NCI-H460 (cell line): ENCODE measurements at places on chromosomes 1 and 21.

DNA sequence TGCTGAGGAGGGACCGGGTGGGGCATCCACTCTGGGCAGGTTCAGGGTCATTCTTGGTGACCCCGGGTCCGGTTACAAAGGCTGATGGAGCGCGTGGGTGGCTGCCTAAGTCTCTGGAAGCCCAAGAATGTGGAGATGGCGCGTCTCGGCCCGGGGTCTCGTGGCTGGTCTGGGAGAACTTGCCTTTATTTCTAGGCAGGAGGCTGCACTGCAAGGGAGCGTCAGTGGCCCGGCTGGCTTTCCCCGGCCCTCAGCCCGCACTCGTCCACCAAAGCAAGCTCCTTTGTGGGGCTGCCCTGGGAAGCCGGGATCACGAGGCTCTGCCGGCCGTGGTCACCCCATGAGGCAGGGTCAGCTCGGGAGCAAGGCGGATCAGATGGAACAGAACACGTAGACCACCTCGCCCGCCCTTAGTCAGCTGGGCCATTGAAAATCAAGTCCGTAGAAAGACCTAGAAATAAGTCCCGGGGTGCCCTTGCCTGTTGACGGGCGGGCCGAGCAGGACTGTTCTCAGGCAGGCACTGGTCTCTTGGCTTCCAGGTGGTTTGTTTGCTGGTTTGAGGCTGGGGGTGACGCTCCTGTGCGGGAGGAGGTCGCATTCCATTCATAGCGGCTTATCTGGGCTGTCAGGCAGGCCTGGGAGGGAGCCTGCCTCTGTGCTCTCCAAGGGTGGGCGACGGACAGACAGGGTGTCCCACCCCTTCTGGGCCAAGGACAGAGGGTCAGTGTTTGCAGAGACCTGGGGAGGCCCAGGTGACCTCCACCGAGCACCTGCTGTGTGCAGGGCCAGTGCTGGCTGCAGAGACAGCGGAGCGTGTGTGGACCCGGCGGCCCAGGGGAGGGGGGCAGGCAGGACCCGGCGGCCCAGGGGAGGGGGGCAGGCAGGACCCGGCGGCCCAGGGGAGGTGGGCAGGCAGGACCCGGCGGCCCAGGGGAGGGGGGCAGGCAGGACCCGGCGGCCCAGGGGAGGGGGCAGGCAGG lies 25.8 kb downstream of the COL18A1 start:
- no peak for DNase-seq

- no peak for DNase-seq
These were observed 89.7 kb downstream of the ATP5PO start for GRCh38 chr21:33825915-33826314.

DNA sequence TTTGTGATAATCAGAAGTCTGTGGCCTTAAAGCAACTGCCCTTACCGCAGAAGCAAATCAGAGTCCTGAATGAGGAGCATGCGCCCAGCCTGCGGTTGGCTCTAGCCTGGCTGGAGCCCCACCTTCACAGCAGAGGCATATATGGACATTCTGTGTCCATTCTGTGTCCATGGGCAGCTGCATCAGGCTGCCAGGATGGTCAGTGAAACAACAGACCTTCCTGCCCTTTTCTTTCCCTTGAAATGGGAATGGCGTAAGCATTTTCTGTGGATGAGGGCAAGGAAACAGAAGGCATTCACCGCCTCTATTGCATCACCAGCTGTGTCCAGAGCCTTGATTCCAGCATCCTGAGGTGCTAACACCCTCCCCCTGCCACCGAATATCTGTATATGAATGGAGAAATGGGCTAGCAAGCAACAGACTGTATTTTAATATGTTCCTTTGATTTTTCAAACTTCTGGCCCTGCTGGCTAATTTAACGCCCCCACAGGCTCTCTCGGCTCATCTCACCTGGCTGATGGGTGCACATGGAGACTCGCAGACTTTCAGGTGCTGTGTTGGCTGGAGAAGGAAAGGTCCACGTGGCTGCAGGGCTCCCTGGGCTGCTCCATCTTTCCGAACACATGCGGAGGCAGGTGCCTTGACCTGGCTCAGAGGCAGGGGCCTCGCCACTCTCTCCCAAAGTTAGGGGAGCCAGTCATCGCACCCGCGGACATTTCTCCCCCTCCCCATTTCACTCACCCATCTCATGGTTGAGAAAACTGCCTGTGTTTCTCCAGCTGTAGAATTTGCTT lies 159.2 kb downstream of the GALNT2 start:
- no peak for DNase-seq

DNA sequence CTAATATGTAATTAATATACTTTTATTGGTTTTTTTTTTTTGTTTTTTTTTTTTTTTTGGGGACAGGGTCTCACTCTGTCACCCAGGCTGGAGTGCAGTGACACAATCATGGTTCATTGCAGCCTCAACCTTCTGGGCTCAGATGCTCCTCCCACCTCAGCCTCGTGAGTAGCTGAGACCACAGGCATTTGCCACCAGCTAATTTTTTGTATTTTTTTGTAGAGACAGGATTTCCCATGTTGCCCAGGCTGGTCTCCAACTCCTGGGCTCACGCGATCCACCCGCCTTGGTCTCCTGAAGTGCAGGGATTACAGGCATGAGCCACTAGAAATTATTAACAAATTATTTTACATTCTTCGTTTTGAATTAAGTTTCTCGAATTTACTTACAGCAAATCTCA lies 16.8 kb upstream of the POGZ start:
- DNase-seq: no peak

DNA sequence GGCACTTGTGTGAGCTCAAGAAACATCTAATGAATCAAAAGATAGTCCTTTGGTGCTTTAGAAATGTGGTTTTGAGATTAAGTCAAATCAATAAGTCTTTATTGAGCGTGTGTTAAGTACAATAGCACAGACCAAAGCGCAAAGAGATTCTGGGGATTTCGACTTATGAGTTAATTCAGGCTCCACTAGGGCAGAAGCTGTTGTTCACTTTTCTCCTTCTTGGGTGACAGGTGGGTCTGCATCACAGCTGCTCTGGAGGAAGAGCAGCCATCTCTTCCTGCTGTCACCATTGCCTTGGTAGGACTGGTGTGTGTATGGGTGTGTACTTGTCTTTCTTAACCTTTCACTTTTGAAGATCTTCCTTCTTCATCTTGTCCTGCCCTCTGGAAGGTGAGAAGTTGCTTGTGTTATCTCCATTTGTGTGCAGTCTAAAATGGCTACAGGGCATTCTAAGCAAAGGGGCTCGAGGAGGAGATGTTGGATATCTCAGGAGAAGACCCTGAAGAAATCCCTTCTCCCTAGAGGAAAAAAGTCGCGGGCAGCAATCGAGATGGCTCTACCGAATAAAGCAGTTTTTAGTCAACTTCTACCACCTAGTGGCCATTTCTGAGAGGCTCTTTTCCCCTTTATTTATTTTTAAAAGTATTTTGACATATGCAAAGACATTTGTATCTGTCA lies 22.9 kb upstream of the DISC1 start:
- peak; percentile 77 for DNase-seq

GRCh38 chr1:183730886-183731573 lies 73.9 kb upstream of the RGL1 start:
- DNase-seq: no peak

DNA sequence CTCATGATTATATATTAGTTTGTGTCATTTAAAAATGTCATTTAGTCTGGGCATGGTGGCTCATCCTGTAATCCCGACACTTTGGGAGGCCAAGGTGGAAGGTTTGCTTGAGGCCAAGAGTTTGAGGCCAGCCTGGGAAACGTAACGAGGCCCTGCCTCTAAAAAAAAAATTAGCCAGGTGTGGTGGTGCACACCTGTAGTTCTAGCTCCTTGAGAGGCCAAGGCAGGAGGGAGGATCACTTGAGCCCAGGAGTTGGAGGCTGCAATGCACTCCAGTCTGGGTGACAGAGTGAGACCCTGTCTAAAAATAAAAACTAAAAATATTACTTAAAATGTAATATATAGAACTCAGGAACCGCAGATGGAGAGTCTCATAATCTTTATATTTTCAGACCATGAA lies 34.6 kb downstream of the RUNX3 start:
- DNase-seq: no peak

GRCh38 chr1:116847688-116848531 lies 61.8 kb upstream of the PTGFRN start:
- no peak for DNase-seq

GRCh38 chr21:42681296-42682206 lies 28.1 kb downstream of the PDE9A start:
- DNase-seq: no peak

GRCh38 chr1:184588701-184589100 lies 166.0 kb downstream of the EDEM3 start:
- DNase-seq: no peak

DNA sequence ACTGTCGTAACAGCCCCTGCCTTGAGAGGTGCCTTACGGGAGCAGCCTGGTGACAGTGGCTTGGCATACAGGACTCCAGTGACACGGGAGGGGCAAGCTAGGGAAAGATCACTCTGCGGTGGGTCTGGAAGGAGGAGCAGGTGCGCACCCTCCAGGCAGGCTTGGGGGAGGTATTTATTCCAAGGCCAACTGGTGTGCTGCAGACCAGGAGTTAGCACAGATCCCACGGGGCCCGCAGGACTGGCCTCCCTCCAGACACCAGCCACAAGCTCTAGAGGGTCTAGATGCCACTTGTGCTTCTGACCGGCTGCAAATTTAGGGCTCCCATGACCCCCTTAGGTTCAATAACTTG lies 22.1 kb downstream of the PSEN2 start:
- no peak for DNase-seq

- DNase-seq: no peak
These were observed at the start of gene FAM43B for GRCh38 chr1:20551945-20552727. TSS of gene FAM43B (plus strand) at chr1:20552573. CDS start at chr1:20552974, 401 bp downstream.

DNA sequence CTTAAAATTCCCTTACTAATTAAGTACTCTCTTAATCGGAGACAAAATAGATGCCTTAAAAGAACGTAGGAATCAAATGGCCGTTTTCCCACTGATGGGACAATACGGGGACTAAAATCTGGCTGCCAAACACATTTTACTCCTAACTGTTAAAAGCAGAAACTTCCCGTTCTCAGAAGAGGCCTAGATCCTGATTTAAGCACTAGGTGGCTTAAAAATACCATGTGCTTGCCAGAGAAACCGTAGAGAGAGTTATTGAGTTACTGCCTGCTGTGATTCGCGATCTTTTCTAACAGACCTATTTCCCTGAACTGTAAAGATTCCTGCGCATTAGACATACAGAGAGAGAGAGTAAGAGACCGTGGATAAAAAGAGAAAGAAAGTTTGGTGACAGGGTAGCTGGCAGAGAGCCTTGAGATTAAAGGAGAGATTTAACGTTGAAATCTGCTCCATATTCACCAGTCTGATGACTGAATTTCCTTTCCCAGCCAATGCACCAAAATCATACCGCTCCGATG lies 54.4 kb upstream of the STUM start:
- no peak for DNase-seq

GRCh38 chr1:163273766-163274441 lies 47.9 kb upstream of the NUF2 start:
- no peak for DNase-seq

- no peak for DNase-seq
These were observed 18.4 kb downstream of the MTHFR start for GRCh38 chr1:11787251-11787803.

- DNase-seq: no peak
These were observed 226.4 kb upstream of the C8B start for GRCh38 chr1:57192222-57192621.

GRCh38 chr1:15797614-15798390 lies 9.6 kb downstream of the UQCRHL start:
- peak; percentile 79 for DNase-seq

GRCh38 chr1:234355782-234356510 lies 17.3 kb upstream of the COA6 start:
- DNase-seq: no peak

GRCh38 chr1:243851765-243852164 lies 1.7 kb upstream of the AKT3 start:
- no peak for DNase-seq

- DNase-seq: no peak
These were observed 593.3 kb upstream of the NCAM2 start for GRCh38 chr21:20404915-20405314.

- DNase-seq: no peak
These were observed 7.9 kb downstream of the H6PD start for GRCh38 chr1:9242338-9242969.

DNA sequence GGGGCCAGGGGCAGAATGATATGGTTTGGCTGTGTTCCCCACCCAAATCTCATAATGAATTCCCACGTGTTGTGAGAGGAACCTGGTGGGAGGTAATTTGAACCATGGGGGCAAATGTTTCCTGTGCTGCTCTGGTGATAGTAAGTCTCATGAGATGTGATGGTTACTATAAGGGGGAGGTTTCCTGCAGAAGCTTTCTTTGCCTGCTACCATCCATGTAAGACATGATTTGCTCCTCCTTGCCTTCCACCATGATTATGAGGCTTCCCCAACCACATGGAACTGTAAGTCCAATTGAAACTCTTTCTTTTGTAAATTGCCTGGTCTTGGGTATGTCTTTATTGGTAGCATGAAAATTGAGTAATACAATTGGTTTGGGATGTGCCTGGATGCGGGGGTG lies 33.7 kb upstream of the LIN9 start:
- no peak for DNase-seq

DNA sequence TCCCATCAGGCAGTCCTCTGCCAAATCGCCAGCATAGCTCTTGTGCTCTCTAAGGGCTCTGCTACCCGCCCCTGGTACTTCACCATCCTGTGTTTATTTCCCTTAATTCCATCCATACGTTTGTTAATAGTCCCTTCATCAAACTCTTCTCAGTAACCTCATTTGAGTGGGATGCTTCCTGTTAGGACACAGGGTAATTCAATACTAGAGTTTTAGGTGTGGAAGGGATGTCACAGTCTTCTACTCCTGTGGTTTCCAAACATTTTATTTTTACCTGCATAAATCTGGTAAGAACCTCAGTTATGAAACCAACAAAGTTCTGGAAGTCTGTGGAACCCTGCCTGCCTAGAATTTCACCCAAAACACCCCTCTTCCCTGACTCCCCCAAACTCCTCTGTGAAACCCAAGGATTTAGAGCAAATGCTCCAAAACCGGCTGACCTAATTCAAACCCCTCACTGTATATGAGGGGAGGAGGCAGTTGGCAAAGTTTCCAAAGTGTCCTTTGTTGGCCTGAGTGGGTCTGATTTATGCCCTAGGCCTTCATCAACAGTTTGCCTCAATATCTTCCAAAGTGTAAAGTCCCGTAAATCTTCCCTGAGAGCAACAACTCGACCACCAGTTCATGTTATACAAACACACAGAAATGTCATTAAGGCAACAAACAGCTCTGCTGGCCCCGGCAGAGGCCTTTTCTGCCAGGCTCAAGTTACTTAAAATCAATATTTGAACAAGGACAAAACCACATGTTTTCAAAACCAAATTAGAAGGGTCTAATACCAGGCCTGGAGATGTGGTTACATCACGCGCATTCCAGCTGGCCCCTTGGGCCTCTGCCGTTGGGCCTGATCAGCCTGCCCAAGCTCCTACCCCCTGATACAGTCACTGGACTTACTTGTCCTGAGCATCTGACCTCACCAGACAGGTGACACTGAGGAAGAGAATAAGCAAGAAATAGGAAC lies 82.4 kb upstream of the FGGY start:
- no peak for DNase-seq
